Dermis lymphatic vessel endothelial cell (primary cell): ENCODE measurements at places on chromosomes 11 and 22. TPM values are rescaled to one million over a fixed set of nuclear protein-coding genes. Genes with fewer than 3 reads are reported as not detected.

Gene RNASEH2C
- total RNA-seq = 52.2 and 55.8 TPM in 2 replicates

Gene FAM89B
- total RNA-seq = 14.4 and 15.2 TPM in 2 replicates

Gene CRACR2B
- total RNA-seq = 17.9 and 28.8 TPM in 2 replicates

Gene ZC3H12C
- 13.8 and 26.0 TPM in 2 replicates for total RNA-seq

Gene OR10A2
- total RNA-seq = not detected in 2 replicates

Gene PNPLA5
- not detected in 2 replicates for total RNA-seq

Gene CNIH2
- total RNA-seq = 0.09 TPM in 1 of 2 replicates, not detected in the other
